Activated naive CD4-positive, alpha-beta T cell (primary cell): ENCODE measurements at places on chromosomes 7 and 10.

DNA sequence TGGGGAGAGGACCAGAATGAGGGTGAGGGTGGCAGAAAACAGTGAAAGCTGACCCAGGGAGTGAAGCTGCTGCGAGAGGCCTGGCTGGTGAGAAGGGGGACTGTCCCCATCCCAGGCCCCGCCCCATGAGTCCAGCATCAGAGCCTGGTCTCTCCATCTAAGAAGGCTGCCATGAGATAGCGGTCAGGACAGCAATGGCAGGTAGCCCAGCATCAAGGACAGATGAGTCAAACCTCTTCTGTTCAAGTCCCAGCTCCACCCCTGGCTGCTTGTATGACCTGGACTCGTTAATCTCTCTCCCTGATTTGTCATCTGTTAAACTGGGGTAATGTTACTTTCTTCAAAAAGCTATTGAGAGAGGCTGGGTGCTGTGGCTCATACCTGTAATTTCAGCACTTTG is 22.2 kb downstream of the GPNMB start:
- DNase-seq, result no peak

GRCh38 chr7:95660023-95660434 is 63.7 kb upstream of the PDK4 start:
- no peak for DNase-seq

- DNase-seq, result no peak
Measured at GRCh38 chr7:106139265-106140251, 27.4 kb upstream of the SYPL1 start.

DNA sequence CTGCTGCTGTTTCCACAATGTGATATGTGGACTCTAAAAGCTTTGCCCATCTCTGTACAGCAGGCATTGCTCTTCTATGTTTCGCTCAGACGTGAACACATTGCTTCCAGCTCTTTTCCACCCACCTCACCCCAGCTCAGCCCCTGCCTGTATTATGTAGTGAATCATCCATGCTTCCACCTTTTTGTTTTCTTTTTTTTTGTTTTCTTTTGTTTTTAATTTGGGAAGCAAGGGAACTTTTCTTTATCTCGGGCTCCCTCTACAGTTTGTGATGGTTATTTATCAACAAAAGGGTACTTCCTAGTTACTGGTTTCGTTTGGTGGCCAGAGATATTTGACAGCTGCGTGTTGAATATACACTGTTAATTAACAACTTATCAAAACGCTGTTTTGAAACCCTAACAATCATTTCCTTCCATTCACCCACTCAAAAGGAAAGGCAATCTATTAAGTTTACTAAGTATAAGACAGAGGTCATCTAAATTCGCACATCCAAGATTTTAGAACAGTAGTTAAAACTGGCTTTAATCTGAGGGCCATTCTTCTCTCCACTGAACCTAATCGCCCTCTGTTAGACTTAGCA is 127.9 kb upstream of the STK17A start:
- no peak for DNase-seq

DNA sequence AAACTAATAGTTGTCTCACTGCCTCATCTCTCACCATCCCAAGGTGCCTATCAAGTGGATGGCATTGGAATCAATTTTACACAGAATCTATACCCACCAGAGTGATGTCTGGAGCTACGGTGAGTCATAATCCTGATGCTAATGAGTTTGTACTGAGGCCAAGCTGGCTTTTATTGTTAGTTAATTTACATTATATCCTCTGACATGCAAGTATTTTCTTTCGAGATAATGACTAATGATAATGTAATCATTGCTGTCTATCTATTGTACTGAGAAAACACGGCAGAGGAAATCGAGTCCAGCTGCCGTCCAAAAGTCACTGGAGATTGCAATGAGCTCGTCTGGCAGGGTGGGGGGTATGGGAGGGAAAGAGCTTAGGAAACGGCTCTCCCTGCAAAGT is 172.4 kb upstream of the LANCL2 start:
- no peak for DNase-seq
